ENCODE measurements at places on chromosomes 12 and 14.

DNA sequence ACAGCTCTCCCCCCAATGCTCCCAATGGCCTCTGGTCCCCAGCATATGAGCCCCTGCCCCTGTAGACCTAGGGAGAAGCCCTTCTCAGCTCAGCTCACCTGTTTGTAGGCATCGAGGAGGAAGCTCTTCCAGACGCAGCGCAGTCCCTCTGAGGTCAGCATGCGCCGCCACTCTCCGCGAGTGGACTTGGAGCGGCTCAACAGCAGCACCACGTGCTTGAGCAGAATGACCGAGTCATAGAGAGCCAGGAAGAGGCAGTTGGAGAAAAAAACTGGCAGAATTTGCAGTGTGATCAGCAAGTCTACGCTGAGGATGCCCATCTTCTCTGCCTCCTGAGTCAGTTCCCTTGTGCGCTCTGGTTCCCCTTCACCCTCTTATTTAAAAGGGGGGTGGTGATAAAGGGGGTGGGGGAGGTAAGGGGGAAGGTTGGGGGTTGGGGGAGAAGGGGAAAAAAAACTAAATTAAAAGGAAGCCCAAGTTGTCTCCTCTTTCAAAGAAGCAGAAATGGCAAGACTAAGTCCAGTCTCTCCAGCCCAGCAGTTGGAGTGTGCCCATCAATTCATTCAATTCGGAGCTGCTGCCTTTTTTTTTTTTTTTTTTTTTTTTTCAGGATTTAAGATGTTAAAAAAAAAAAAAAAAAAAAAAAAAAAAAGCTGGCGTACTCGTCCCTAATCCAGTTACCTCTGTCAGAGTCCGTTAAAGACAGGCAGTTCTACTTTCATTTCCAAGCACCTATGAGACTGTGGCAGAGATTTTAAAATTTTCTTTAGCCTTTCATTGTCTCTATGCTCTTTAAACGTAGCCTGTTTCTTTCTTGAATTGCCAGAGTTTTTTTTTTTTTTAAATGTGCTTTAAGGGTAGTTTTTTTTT is at the start of gene DIO2:
Gene DIO2 (minus strand): TSS at position 352 of the 870 bp plus-strand sequence. CDS start 32 bp downstream, at position 320.
- no peak for DNase-seq

GRCh38 chr14:75168586-75169335 is 7.7 kb downstream of the TMED10 start:
- no peak for DNase-seq

DNA sequence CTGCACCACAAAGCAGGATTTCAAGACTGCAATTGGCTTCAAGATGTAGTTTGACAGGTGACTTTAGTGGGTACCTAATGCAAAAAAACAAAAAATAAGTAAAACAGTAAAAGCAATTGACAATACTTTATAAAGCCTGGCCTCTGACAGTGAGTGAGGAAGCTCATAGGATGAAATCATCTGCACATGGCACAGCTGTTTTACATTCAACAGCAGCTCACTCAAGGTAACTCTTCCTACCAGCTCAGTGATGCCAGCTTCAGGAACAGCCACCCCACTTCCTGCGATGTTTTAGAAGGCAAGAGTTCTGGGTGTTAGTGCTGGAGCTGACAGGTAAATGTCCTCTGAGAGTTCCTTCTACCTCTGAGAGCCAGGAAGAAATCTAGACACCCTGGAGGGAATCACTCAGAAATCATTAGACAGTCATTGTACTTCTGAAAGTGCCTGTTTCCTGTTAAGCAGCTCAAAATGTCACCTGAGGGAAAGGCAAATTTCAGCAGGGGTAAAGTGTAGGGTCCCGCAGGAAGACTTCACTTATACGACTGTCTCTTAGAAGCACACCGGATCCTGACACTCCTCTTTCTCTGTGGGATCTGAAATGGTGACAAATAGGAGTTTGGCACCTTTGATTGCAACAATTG is 99.9 kb downstream of the FOXN3 start:
- no peak for DNase-seq

DNA sequence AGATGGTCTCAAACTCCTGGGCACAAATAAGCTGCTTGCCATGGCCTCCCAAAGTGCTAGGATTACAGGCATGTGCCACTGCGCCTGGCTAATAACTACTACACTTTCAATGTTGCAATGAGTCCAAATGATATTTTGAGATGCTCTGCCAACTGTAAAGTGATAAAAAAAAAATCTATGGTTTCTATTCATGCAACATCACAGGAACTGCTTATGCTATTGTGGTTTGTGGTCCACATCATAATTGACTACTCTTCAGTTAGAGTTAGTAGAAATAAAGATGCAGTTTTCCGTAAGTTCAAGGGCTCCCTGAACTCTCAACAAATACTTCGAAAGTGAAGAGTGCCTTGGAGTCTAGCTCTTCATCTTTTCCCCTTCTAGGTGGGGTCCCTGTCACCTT is 239.4 kb downstream of the C12orf75 start:
- no peak for DNase-seq

DNA sequence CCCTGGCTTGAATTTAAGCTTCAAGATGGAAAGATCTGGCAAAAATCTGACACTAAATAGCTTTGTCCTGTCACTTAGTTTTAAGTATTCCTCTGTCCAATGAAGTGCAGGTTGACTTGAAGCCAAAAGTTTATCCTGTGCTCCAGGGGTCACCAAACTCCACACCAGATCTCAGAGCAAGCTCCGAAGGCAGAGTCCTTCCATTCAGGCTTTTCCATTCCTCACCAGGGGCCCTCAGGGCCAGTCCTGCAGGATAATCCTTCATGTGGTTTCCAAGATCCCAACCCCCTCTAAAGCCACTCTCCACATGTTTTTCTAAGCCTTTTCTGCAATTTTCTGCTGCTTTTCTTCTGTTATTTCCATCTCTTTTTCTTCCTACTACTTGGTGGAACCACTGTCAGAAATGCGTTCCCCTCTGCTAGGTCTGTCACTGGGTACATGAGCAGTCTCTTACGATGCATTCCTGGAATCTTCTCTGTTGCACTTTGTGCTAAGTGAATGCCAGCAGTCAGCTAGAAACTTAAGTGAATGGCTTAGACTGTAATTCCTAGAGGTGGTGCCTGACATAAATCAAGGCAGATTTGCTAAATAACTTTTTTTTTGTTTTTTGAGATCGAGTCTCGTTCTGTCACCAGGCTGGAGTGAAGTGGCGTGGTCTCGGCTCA is 251.4 kb downstream of the MSRB3 start:
- no peak for DNase-seq

- DNase-seq: no peak
Measured at GRCh38 chr14:29905543-29905942, 22.1 kb downstream of the PRKD1 start.

DNA sequence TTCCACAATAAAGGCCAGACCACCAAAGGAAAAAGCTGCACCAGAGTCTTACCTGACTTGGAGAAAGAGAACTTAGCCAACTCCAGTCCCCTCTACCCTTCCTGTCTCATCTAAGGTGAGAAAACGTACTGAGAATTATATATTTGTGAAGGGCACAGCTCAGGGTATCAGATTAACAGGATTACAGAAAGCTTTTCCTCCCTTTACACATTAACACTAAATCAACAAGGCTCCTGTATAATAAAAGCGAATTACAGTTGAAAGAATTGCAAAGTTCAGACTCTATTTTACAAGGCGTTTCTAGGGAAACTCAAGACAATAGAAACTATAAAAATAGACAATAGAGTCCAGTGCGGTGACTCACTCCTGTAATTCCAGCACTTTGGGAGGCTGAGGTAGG is 82.7 kb upstream of the RPL10L start:
- DNase-seq: no peak

DNA sequence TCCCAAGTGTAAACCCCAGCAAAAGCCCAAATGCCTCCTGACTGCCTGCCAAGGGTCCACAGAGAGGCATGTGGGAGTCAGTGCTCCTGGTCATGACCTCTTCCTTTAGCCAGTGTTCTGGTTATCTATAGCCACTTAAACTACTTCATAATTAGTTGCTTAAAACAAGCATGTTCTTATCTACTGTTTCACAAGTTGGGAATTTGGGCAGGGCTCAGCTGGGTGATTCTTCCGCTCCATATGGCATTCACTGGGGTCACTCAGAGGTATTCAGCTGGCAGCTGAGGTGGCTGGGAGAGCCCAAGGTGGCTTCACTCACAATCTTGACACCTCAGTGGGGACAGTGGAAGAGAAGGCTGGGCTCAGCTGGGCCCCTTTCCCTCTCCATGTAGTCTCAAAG is 184.0 kb upstream of the RGS6 start:
- no peak for DNase-seq

- DNase-seq: no peak
Measured at GRCh38 chr12:1794440-1795090, 25.8 kb upstream of the LRTM2 start.

DNA sequence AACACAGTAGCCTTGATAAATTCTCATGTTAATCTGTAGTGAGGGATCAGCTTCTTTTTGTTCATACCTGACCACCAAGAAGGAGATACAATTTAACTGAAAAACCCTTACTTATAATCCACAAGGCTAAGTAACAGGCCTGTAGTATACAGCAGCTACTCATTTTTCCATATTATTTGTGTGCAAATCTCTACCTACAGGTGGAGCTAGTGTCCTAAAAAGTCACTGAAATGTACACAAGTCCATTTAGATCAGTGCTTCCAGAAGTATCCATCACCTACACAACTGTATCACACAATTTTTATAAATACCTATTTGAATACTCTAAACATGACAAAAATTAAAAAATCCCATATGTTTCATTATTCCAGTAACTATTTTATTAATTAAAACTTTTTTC is 173.2 kb downstream of the SLC35F4 start:
- DNase-seq: no peak

GRCh38 chr14:96362071-96362964 is 823 bp downstream of the ATG2B start:
- DNase-seq: peak; percentile 9

GRCh38 chr14:89029961-89030694 is 205.7 kb downstream of the TTC8 start:
- no peak for DNase-seq

DNA sequence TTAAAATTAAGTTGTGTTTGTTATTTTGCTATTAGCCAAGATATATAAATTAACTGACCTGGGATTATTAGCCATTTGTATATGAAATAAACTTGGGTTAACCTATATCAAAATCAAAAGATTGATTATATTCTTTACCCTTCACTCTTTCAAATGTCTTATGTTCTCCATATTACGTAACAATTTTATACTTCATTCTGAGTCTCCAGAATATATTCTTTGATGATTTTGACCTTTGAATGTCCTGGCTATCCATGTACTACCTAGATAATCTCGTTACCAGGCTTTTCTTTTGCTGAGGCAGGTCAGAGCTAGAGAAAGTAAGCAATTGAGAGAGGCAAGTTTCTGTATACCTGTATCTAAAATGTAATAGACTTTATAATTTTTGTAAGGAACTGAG is 3.6 kb downstream of the PPM1A start:
- no peak for DNase-seq

- no peak for DNase-seq
Measured at GRCh38 chr12:67804168-67804567, 155.6 kb downstream of the DYRK2 start.

GRCh38 chr14:63432228-63432627 is 110.9 kb downstream of the PPP2R5E start:
- no peak for DNase-seq

DNA sequence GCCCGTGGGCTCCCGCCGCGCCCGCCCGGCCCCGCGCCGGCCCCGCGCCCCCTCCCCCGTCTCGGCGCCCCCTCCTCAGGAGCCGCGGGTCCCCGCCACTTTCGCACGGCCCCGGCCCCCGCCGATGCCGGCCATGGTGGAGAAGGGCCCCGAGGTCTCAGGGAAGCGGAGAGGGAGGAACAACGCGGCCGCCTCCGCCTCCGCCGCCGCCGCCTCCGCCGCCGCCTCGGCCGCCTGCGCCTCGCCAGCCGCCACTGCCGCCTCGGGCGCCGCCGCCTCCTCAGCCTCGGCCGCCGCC is 263 bp downstream of the RCOR1 start:
- no peak for DNase-seq

- DNase-seq: no peak
Measured at GRCh38 chr12:79871621-79872020, 63.3 kb downstream of the PPP1R12A start.

Data from C1 segment of cervical spinal cord (tissue), 14 donors.